ENCODE measurements at places on chromosomes 12 and 14.

DNA sequence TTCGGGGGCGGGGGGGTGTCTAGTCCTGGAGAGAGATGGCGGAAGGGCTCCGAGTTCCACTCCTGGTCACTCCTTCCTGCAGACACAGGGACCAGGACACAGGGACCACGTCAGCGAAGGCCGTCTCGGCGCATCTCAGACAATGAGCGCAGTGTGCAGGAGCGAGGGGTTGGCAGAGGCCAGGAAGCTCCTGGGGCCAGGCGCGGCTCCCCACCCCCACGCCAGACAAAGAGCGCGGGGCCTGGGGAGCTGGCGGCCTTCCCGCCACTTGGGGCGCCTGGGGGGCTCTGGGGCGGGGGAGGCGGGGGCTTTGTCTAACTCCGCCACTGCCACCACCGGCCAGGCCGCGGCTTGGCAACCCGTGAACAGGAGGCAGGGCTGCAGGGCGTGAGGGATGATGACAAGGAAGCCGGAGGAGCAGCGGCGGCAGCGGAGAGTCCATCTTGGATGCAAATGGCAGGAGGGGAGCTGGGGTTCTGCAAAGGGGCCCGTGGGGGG, 2.2 kb downstream of the CDK2AP1 start:
- peak; percentile 76 for DNase-seq

- no peak for DNase-seq
Measured at GRCh38 chr12:100017056-100017455, 32.3 kb upstream of the ANKS1B start.

GRCh38 chr14:55107766-55108554, 21.1 kb upstream of the LGALS3 start:
- DNase-seq = peak; percentile 95

DNA sequence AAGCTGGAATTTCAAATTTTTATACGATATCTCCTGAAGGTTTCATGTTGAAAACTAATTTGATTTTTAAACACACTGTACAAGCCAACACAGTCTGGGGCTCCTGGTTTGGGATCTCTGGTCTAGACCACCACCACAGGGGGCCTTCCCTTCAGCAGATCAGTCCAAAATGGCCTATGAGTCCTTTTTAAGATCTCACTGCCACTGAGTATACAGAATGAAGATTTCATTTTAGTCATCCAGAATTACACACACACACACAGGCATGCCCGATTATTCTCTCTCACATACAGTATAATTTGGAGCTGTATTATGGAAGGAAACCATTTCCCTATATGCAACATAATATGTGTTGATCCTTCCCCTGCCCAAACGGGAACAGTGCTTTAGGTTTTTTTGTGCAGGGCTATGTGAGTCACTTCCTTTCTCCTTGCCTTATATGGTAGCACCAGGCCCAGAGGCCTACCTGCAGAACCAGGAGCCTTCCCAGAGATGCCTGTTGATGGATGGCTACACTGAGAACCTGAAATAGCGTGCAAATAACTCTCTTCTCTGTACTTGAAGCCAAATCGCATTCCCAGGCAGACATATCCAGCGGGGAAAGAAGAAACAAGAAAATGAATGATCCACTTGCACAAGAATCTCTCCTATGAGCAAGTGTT, 28.1 kb upstream of the WNK1 start:
- DNase-seq = no peak

DNA sequence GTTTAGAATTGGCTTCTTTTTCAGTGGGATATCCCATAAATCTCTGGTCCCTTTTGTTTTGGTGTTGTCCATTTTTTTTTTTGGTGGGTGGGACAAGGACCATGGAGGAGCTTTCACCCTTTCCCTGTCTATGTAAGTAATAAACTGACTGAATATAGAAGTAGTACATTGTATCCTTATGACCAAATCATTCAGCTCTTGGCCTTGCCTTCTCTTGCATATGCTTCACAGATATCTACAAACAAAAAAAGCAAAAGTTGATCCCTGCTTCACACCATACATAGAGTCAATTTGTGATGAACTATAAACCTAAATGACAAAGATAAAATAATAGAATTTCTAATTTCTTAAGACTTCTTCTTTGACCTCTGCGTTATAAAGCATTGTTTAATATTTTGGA, 59.8 kb downstream of the SIX1 start:
- no peak for DNase-seq

- no peak for DNase-seq
Measured at GRCh38 chr12:71771069-71771468, 16.4 kb downstream of the RAB21 start.

GRCh38 chr14:30260833-30261607, 297.9 kb upstream of the G2E3 start:
- DNase-seq = no peak

GRCh38 chr14:28020112-28020511, 746.5 kb upstream of the FOXG1 start:
- no peak for DNase-seq

- DNase-seq = no peak
Measured at GRCh38 chr14:67622675-67623074, 3.0 kb downstream of the ARG2 start.

GRCh38 chr12:43213608-43214007, 338.4 kb downstream of the ADAMTS20 start:
- no peak for DNase-seq

GRCh38 chr14:31456841-31457664, at the start of gene DTD2:
Gene DTD2, minus strand, starts transcription at chr14:31457506. Its CDS starts 113 bp downstream, at chr14:31457393.
- peak; percentile 96 for DNase-seq

DNA sequence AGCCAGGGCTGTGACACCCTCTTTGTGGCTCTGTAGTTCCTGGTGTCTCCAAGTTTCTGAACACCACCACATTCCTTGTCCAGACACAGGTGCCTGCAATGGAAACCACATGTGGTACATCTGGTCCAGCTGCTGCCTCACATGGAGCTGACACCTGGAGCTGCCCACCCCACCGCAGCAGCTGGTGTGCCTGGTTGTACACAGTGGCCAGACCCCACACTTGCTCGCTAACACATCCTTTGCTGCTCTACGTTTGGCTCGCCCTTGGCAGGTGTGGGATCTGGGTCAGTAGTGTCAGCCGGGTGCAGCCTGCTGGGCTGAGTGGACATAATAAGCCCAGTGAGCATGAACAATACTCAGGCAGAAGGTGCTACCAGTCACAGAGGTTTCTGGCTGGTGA, 198.9 kb downstream of the ADGRD1 start:
- DNase-seq = no peak

DNA sequence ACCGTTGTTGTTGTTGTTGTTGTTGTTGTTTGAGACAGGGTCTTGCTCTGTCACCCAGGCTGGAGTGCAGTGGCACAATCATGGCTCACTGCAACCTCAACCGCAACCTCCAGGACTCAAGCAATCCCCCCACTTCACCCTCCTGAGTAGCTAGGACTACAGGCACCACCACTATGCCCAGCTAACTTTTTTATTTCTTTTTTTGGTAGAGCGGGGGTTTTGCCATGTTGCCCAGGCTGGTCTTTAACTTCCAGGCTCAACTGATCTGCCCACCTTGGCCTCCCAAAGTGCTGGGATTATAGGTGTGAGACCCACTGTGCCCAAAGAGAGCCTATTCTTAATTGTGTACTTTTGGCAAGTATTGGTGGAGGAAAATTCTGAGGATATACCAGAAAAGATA, 25.7 kb downstream of the MOK start:
- DNase-seq = no peak

DNA sequence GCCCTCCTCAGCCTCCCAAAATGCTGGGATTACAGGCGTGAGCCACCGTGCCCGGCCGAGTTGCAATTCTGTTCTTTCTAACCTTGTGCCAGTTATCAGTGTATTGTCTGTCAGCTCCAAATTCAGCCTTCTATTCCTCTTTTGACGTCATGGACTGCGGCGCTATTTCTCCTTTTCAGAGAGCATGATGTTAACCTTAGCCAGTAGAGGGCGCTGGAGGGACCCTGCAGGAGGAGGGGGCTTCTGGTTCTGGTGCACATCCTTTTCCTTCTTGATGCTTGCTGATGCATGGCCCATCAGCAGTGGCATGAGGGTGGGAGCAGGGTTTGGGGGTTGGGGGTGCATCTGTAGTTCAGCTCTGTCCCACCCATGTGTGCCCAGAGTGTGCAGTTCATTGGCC, 179.3 kb upstream of the RMST start:
- DNase-seq = no peak

DNA sequence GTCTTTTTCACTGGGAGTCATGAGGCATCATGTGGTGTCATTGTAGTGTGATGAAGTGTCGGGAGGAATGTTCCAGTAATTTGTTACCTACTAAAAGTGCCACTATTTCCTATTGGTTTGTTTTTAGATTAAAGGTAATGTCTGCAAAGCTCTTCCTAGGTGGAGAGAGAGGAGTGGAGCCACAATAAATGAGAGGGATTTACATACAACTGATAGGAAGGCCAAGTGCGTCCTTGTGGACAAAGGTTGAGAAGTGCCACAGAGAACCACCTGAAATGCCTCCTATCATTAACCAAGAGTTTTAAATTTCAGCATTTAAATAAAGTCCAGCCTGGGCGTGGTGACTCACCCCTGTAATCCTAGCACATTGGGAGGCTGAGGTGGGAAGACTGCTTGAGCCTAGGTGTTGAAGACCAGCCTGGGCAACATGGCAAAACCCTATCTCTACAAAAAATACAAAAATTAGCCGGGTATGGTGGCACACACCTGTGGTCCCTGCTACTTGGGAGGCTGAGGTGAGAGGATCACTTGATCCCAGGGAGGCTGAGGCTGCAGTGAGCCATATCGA, 2.5 kb upstream of the SNX6 start:
- no peak for DNase-seq

DNA sequence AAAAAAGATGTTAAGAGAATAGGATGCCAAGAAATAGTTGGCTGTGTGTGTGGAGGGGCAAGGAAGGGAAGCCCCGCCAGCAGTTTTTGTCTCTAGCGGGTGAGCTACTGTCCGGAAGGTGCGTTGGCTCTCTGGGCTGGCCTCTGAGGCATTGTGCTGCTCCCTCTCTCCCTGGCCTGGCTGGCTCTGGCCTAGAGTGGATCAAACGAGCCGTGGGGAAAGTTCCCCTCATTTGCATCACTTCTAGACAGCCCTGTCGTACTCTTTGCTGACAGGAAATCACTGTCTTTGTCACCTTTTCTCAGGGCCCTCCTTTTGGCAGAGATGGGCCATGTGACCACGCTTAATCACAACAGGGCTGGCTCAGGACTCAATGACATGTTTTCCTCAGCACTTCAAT, 236.1 kb upstream of the NPAS3 start:
- DNase-seq = peak; percentile 34

- DNase-seq = no peak
Measured at GRCh38 chr14:104428860-104429259, 150.7 kb upstream of the C14orf180 start.

DNA sequence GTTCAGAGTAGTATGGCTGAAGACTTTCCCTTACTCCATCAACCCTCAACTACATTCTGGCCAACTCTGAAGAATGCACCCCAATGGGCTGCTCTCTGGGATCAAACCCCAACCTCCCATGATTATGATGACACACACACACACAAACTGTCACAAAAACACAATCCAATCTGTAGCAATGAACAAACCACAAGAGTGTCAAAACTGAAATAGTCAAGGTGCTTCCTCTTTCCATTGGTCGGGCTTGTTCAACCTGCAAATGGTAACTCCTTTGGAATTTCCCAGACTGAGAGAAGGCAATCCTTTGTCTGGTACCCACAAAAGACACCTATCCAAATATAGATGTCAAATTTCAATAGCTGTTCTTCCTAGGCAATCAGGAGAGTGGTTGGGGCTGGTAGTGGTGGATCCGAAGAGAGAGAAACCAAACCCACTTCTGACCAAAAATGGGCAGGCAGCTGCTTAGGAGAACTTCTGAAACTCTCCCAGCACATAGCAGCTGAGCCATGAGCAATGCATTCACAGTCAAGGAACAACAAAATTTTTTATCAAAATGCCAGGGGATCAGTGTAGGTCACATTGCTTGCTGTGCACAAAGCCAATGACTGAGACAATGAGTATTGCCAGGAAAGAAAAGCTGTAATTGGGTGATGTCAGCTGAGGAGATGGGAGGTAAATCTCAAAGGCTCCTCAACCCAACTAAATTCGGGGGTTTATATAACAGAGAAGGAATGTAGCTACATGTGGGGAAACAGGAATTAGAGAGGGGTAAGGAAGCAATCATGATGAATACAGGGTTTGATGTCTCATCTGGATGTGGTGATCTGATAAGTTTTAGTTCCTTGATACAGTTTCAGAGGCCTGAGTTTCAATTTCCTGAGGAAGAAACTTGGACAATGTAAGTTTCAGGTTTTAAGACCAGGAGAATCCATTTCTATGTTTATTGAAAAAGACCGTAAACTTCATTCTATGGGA, 191.4 kb downstream of the KITLG start:
- no peak for DNase-seq

- no peak for DNase-seq
Measured at GRCh38 chr14:56073799-56074198, 44.4 kb upstream of the PELI2 start.

DNA sequence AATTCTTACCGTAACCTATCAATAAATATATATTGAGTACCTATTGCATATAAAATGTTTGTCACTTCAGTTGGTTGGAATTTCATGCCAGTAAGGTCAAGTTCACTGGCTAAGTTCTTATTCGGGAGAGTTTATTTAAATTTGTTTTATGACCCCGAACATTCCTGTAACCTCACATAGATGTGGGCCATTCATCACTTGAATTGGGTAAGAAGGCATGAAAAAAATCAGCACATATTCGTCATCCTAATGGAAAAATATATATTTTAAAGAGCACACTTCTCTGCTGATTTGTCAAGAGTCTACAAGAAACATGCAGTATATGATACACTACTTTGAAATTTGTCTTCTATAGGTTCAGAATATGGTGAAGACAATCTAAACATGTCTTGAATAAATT, 263.4 kb downstream of the CCDC91 start:
- no peak for DNase-seq

DNA sequence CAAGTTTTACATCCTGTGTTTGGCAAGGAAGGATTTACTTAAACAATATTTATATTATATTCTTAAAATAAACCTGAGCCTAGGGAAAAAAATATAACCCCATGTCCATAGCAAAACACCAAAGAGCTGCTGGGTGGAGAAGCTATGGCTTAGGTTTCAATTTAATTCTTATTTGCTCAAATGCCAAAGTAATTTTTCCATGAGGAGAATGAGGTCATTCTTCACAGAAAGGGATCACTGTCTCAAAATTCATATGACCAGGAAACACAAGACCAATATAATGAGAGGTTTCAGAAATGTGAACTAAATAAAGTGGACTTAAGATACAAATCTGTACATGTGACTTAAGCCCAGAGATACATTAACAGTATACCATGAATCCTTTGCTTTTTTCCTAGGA, 195.0 kb downstream of the PHLDA1 start:
- no peak for DNase-seq

GRCh38 chr12:131857908-131858850, 30.0 kb downstream of the MMP17 start:
- no peak for DNase-seq

DNA sequence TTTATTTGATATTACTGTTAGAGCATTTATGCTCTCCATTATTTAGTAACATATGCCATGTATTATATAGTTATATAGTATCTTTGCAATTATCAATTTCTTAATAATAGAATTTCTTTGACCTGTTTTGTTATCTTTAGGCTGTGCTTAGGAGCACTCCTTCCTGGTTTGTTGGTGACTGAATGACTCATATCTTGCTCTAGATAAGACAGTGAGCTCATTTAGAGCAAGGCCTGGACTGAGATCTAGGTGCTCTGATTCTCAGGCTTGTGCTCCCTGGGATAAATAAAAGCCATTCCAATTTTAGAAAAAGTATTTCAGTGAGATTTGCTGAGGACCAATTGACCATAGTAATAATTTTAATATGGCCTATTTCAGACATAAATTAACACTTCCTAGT, 951.2 kb downstream of the FLRT2 start:
- no peak for DNase-seq

GRCh38 chr14:92590941-92591340, 77.4 kb downstream of the RIN3 start:
- no peak for DNase-seq

GRCh38 chr14:50344116-50344775, 32.1 kb downstream of the DMAC2L start:
- no peak for DNase-seq

Data from lower lobe of right lung (tissue), 2 donors.